ENCODE measurements at places on chromosomes 13 and 19.
A peak's percentile ranks its signal among the peaks of the same experiment; 100 is the strongest.

DNA sequence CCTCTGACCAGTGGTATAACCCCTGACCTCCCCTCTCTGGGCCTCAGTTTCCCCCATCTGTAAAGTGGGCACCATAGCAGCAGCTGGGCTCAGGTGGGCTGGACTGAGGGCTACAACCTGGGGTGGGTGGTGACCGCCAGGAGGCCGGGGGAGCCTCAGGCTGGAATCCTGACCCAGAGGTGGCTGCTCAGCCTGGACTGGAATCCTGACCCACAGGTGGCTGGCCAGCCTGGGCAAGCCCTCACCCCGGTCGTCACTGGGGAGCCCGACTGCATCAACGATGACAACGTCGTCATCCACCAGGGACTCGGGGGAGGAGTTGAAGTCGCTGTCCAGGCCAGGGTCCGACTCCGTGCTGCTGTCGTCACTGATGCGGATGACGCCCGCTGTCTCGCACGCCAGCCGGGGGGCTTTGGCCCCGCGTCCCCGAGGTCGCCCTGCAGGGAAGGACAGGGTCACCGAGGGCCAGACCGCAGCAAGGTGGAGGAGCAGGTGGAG is 10.2 kb downstream of the GPX4 start:
- DNase-seq, result no peak

GRCh38 chr13:74682746-74683145 is 548.5 kb upstream of the KLF12 start:
- DNase-seq, result no peak

GRCh38 chr13:25587326-25587980 is 215.7 kb downstream of the ATP8A2 start:
- DNase-seq, result peak; percentile 96

GRCh38 chr19:33797802-33798671 is 1.4 kb downstream of the KCTD15 start:
- peak; percentile 86 for DNase-seq

DNA sequence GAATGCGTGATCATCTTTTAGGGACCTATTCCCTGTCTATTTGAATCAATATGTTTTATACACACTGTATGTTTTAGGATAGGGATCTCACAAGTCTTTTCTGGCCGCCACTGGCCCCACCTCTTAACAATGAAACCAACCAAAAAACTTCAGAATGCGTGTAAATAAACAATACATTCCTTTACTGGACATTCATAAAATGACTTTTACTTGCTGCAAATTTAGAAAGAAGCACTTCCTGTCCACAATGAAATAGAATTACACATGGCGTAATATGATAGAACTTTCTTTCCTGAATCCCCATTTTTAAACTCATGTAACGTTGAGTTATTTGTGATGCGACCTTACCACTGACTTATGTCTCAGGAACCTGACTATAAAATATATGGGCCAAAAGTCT is 233.6 kb downstream of the SLITRK6 start:
- DNase-seq, result no peak

GRCh38 chr19:40702337-40703012 is 12.0 kb upstream of the NUMBL start:
- peak; percentile 48 for DNase-seq

DNA sequence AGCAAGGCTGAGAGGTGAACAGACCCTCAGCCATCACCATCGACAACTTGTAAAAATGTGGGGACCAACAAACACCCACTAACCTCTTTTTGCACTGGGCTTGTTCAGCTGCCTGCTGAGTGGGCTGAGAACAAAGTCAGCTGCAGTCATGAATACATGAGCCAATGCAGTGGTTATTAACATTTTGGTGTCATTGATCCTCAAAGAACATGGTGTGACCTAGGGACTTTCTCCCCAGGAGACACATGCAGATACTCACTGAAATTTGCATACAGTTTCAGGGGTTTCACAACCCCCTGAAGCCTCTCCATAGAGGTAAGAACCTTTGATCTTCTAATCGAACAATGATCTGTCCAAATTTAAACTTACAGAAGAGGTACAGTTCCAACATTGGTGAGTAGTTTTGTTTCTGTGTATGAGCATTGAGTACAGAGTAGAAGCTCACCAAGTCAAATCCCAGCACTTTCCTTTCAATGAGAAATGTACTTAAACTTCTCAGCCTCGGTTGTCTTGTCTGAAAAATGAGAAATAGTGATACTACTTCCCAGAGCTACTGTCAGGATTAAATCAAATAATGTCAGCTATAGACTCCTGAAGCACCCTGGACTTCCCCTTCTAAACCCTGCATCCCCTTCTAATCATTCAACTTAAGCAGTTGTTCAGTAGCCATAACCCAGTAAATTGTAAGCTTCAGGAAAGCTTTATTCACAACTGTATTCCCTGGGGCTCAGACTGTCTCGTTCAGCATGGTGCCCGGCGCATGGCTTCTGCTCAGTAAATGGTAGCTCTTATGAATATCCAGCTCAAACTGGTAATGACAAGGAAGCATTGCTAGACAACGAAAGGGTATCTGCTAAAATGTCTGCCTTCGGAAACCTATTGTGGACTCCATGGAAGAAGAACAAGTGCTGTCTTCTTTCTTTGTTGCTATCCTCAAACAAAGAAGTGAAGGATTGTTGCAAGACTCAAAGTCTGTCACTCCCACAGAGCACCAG is 148.7 kb downstream of the FOXO1 start:
- DNase-seq, result no peak

GRCh38 chr13:33193428-33193974 is 92.1 kb downstream of the STARD13 start:
- no peak for DNase-seq

- DNase-seq, result no peak
These were observed 6.7 kb downstream of the FCGBP start for GRCh38 chr19:39927524-39928356.

DNA sequence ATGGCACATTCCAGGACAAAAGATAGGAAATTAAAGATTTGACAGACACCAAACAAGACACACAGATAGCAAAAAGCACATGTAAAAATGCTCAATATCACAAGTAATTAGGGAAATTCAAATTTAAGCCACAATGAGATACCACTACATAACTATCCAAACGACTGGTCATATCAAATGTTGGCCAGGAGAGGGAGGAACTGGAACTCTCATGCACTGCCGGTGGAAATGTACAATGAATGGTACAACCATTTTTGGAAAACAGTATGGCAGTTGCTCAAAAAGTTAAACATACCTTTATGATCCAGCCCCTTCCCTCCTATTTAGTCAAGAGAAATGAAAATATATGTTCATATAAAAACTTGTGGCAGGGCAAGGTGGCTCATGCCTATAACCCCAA is 36.8 kb upstream of the CYP2S1 start:
- DNase-seq, result no peak

DNA sequence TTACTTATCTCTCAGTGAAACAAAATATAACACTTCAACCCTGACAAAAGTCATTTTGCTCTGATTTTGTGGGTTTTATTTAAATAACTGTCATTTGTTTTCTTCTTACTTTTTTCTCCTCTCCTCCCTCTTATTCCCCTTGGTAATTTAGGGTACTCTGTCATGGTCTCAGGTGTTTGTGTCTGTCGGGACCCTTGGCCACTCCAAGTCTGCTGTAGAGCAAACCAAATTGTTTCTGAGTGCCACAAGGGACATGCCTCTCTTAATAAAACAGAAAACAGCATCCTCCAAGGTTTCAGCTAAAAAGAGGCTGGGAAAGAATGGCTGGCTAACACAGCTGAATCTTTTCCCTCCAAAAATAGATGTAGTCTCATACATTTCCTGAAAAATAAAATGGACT is 573.1 kb upstream of the KLF12 start:
- no peak for DNase-seq

GRCh38 chr19:50430888-50431342 is 1.8 kb upstream of the MYBPC2 start:
- no peak for DNase-seq

- DNase-seq, result no peak
These were observed 2.0 kb upstream of the KCNN4 start for GRCh38 chr19:43782689-43783231.

- DNase-seq, result no peak
These were observed 207.2 kb downstream of the SPRY2 start for GRCh38 chr13:80133631-80134261.

- no peak for DNase-seq
These were observed 2.1 kb downstream of the RASA3 start for GRCh38 chr13:114130131-114130836.

- DNase-seq, result no peak
These were observed 44.8 kb downstream of the BRD4 start for GRCh38 chr19:15287496-15287895.

DNA sequence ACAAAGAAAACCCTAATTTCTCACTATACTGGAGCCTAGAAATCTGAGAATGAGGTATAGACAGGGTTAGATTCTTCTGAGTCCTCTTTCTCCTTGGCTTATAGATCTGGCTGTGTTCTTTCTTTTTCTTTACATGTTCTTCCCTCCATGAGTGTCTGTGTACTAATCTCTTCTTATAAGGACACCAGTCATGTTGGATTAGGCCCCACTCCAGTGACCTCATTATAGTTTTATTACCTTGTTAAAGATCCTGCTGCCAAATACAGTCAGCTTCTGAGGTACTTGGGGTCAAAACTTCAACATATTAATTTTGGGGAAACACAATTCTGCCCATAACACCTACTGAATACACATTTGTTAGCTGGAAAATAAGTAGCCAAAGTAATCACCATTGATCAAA is 302.6 kb downstream of the PCDH9 start:
- no peak for DNase-seq

DNA sequence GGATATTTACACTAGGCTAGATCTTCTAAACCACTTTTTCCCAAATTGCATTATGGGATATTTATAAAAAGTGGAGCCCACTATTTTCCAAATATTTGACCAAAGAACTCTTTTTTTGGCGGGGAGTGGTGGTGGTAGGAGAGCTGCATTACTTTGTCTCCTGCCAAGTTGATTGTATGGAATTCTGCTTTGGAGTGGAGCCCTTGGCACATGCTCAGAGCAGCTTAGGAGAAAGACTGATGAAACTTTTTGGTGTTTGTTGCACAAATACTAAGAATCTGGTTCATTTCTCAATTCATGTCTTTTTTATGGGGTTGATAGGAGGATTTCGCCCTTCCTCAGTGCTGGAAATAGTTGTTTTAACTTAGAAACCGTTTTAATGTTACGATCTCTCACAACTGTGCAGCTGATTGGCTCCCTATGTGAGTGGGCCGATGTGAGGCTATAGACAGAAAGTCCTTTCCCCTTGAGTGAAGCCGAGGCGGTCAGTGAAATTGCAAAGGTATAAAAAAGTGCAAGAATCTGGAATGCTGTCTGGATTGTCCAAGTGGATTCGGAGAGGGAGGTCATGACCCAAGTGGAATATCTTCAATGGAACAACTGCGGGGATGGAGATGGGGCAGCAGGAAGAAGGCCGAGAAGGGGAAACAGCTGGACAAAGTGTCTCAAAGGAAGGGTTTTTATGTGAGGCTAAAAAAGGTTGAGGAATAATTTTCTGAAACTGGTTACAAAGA is 415.9 kb downstream of the FGF9 start:
- no peak for DNase-seq

- no peak for DNase-seq
These were observed 6.5 kb downstream of the CEBPA start for GRCh38 chr19:33295621-33296487.

Measured in HAP-1 (cell line).